RPMI8226 (cell line): ENCODE measurements at places on chromosomes 12 and 14.
A peak's percentile ranks its signal among the peaks of the same experiment; 100 is the strongest.

DNA sequence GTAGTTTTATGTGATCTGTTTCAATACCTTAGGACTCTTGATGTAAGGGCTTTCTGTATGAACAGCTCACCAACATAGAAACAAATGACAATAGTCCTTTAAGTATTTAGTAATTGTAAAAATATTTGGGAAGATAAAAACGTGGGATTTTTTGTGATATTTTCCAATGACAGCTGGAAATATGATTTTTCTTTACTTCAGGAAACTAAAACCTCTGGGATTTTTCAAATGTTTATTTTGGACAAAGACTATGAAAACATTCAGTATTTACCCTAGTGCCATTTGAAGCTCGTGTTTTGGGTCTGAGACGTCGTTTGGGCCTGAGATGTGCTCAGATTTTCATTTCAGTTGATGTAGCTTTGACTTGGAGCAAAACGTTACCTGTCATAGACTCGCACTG, 240.0 kb downstream of the BMP4 start:
- DNase-seq = no peak

- DNase-seq = no peak
Measured at GRCh38 chr12:102527171-102527720, 46.9 kb upstream of the IGF1 start.

DNA sequence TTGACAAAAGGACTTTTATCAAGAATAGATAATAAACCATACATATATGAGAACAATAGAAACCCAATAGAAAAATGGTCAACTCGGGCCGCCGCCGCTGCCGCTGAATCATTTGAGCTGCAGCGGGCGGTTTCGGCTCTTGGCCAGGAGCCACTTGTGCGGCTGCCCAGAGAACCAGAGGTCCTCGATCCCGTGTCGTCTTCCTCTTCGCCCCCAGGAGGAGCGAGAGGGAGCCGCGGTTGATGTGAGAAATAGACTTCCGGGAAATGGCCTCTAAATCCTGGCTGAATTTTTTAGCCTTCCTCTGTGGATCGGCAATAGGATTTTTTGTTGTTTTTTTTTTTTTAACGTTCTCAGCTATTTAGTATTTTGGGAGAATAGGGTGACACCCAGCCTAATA, 44.8 kb downstream of the CPSF6 start:
- peak; percentile 79 for DNase-seq

GRCh38 chr12:9864913-9865675, 4.1 kb downstream of the CLEC2B start:
- DNase-seq = no peak

GRCh38 chr12:50089730-50090129, 4.6 kb downstream of the SMARCD1 start:
- no peak for DNase-seq

DNA sequence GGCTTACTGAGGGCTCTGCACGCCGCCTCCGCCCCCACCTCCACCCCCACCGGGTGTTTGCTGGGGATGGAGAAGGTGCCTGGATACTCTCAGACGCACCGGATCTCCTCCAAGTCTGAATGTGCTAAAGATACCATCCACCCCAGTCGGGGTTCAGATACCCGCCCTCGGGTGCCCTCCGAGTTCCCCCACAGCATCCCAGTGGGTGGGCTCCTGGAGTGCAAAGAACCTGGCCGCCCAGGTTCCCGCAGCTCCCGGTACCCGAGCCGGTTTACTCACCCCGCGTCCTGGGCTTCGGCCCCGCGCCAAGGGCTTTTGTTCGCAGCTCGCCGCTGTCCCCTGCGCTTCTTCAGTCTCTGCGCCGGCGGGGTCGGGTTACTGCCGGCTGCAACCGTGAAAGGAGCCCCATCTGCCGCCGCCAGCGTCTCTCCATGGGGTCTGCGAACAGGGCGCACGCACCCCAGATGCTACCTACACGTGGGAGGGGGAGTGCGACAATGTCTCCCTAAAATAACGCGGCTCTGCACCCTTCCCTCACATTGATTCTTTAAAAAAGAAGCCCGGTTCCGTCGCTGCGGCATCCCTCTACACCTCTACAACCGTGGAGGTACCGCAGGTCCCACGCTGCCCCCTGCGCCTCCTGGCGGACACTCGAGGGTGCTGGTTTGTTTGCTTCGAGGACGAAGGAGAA, at the start of gene CCDC177:
Gene CCDC177 (minus strand): TSS at position 609 of the 691 bp plus-strand sequence. CDS start 1,249 bp downstream, outside the sequence.
- peak; percentile 58 for DNase-seq

DNA sequence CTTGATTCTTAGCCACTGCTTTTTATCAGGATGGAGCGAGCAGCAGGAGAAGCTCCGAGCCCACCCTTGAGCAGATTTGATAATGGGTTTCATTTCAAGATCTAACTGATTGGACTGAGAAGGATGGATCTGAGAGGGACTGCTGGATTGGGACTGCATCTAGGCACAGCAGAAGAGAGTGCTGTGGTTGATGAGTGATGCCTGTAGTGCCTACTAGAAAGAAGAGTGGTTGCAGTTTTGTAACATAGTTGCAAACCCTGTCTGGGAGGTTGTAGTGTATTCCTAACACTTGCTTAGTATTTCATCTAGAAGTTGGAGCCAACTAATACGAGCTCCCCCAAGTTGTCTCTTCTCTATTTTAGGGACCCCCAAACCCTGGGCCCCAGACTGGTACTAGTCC, 88.7 kb downstream of the ASCL1 start:
- DNase-seq = no peak

DNA sequence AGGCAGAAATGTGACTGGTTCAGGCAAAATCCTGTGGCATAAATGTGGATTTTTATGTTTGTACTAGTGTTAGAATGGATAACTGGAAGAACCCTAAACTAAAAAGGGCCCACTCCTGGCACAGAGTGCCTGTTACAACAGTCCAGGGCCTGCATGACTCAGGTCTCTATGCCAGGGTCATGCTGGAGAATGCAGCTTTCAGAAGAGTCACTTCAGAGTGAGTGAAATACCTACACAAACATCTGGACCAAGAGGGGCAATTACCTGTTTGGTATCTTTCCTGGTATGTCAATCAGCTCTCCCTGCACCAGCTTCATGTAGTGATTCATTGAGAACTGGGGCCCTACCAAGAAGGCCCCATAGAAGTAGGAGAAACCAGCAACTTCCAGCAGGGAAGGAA, 10.0 kb downstream of the EMG1 start:
- no peak for DNase-seq

DNA sequence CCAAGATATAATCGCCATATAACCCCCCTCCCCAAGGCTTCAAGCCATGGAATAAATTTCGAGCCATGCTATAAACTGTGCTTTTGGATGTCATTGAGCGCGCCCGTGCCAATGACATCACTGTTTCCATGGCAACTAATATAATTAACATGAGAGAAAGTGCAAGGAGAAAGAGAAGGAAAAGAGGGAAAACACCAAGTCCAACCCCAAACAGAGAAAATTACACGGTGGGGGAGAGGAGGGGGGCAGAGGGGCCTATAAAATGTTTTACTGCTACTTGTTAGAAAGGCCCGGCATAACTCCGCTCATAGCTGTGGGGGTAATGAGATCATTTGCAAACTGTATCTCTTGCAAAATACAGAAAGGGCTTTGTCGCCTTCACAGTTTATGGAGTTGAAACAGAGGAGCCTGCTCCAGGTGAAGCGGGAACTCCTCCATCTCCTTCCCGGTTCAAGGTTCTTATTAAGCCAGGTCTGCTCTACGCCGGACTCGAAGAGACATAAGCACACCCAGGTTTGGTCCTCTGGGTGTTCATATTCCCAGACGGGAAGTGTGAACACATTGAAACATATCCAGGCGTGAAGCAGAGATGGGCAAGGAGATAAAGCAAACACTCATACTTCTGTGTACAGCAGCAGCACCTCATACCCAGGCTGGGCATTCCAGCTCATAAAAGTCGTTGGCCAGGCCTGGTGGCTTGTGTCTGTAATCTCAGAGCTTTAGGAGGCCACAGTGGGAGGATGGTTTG, 99.1 kb upstream of the MAP1LC3B2 start:
- no peak for DNase-seq
